ENCODE measurements at places on chromosomes 4 and X. TPM values are rescaled to one million over a fixed set of nuclear protein-coding genes. Genes with fewer than 3 reads are reported as not detected.

DNA sequence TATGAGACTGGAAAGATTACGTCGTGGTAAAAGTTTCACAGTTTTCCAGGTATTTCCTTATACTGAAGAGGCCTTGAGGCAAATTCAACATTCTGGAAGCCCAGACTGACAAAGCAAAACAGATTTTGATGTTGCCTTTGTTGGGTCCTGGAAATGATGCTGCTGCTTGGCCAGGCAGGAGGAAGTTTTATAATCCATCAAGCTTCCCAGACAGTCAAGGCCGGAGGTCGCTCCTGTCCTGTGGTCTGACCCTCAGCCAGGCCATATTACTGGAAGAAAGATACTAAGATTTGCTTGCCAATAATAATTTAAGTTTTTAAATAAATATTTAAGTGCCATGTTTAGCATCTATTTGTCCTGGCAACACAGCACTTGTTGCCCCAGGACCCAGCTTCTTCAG, 63.4 kb downstream of the TAPT1 start:
- DNase-seq, result no peak

- no peak for DNase-seq
These were observed 17.8 kb downstream of the TMPRSS11E start for GRCh38 chr4:68465058-68465457.

- peak; percentile 50 for DNase-seq
These were observed 161.7 kb downstream of the BTC start for GRCh38 chr4:74632634-74633033.

DNA sequence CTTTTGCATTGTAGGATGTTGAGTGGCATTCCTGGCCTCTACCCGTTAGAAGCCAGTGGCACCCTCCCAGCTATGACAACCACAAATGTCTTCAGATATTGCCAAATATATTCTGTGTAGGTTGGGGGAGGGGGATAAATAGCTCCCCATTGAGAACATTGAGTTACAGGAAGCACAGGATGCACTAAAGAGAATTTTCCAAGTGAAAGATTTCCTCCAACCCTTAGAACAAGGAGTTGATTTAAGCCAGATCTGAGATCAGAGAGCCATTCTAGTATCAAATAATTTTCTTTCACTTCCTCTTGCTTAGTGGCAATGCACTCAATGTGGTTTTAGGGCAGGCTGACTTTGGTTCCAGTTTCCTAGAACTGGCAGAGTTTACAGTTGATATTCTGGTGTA, 436.6 kb downstream of the C4orf33 start:
- no peak for DNase-seq

DNA sequence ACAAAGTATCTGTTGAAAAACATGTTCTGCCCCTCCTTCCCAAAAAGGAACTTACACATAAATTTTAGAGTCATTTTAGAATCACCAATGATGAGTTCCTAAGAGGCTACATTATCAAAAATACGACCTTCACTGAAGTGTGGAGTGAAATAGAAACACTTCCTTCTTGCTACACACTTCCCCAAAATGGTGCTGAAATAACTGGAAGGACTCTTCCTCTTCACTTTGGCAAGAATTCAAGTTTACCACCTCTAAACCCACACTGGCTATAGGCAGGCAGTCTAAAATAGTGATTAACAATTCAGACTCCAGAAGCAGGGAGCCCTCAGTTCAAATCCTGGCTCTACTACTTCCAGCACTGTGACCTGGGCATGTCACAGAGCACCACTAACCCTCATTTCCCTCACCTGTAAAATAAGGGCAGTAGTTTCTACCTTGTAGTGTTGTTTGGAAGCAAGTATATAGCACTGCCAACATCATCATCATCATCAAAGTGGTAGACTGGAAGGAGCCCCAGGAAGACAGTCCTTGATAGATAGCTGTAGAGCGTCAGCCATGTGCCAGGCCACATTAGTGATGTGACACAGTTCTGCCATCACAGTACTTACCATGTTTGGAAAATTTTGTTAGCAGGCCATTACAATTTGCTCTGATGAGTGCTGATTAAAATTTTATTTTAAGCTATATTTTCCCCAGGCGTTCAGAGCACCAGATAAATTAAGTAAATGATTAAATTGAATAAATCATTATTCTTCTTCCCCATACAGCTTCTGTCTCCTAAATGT, 103.3 kb downstream of the PARM1 start:
- no peak for DNase-seq

- DNase-seq, result peak; percentile 21
These were observed 29.2 kb downstream of the IGFBP7 start for GRCh38 chr4:57080781-57081650.

DNA sequence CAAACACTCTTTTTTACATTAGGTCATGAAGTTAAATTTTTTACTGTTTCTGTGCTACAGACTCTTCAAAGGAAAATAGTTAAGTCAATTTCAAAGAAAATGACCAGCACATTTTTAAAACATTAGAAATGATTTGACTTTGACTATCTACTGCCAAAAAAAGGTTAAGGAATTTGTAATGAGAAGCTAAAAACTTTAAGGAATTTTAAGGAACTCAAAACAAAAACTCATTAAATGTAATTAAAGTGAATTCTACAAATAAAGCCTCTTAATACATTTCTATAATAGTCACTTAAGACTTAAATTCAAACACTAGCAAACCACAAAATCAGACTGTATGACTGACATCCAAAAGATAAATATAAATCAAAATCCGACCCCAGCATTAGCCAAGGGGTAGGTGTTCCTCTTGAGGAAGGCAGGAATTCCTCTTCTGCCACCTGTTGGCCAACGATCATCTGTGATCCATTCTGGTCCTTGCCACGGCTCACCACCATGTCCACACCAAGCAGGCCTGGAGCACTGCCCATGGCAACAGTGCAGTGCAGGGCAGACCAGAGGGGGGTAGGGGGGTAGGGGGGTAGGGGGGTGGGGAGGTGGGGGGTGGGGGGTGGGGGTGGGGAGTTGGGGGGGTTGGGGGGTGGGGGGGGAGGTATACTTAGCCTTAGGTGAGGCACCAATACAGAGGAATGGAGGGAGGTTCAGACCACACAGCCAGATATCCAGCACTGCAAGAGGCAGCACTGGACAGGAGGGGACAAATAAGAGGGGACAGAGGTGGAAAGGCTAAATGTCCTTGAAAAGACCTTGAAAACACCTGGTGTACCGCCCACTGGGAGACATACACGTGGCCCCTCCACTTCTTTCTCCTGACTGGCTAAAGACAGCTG, 287.4 kb downstream of the CHIC1 start:
- peak; percentile 57 for DNase-seq

GRCh38 chr4:36043901-36044300, 200.4 kb downstream of the ARAP2 start:
- DNase-seq, result no peak

GRCh38 chr4:13705521-13706041, 78.1 kb upstream of the BOD1L1 start:
- peak; percentile 9 for DNase-seq

- DNase-seq, result no peak
These were observed 911.8 kb downstream of the CENPC start for GRCh38 chr4:66633477-66633876.

DNA sequence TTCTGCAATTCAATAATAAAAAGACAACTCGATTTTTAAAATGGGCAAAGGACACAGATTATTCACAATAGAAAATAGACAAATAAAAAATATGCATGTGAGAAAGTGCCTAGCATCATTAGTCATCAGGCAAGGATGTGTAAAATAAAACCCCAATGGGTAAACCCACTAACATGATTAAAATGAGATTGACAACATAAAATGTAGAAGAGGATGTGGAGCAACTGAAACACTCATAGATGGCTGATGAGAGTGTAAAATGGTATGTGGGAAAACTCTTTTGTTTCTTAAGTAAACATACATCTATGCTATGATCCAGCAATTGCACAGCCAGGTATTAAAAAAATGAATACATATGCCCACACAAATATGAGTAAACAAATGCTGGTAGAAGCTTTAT, 177.6 kb downstream of the IQCM start:
- DNase-seq, result peak; percentile 54

- no peak for DNase-seq
These were observed 1.6 kb downstream of the ANKRD50 start for GRCh38 chr4:124710911-124711310.

DNA sequence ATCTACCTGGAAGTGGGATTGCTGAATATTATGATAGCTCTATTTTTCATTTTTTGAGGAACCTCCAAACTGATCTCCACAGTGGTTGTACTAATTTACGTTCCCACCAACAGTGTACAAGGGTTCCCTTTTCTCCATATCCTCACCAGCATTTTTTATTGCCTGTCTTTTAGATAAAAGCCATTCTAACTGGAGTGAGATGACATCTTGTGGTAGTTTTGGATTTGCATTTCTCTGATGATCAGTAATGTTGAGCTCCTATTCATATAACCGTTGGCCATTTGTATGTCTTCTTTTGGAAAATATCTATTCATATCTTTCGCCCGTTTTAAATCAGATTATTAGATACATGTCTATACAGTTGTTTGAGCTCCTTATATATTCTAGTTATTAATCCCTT, 101.8 kb downstream of the RASGEF1B start:
- no peak for DNase-seq

- DNase-seq, result no peak
These were observed 45.4 kb upstream of the PAQR3 start for GRCh38 chr4:78984593-78984992.

DNA sequence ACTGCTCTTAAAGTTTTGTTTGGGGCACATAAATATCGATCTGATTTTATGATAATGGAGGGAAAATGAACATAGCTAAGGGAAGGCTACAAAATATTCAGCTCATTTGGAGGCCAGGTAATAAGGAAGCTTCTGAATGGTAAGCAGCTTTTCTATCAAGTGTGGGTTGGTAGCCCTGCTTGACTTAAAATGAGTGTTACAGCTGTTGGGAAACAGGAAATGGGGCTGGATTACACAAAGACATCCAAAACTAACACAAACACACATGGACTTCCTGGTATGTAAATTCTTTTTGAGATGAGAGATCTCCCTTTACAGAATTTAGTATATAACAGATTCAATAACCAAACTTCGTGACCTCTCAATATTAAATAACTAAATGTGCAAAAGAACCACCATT, 58.0 kb downstream of the FGF16 start:
- DNase-seq, result no peak

GRCh38 chr4:80219301-80220025, 22.2 kb downstream of the PRDM8 start:
- no peak for DNase-seq

- no peak for DNase-seq
These were observed 94.6 kb upstream of the FTHL17 start for GRCh38 chrX:31166416-31166815.

DNA sequence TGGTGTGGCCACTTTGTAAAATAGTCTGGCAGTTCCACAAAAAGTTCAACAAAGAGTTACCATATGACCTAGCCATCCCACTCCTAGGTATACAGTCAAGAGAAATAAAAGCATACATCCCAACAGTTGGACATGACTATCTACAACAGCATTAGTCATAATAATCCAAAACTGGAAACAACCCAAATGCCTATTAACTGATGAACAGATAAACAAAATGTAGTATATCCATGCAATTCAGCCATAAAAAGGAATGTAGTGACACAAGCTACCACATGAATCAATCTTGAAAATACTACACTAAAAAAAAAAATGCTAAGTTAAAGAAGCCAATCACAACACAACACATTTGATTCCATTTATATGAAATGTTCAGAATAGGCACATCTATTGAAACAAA, 16.1 kb downstream of the MED14 start:
- no peak for DNase-seq

GRCh38 chr4:15992167-15992485, 29.2 kb upstream of the FGFBP2 start:
- no peak for DNase-seq

DNA sequence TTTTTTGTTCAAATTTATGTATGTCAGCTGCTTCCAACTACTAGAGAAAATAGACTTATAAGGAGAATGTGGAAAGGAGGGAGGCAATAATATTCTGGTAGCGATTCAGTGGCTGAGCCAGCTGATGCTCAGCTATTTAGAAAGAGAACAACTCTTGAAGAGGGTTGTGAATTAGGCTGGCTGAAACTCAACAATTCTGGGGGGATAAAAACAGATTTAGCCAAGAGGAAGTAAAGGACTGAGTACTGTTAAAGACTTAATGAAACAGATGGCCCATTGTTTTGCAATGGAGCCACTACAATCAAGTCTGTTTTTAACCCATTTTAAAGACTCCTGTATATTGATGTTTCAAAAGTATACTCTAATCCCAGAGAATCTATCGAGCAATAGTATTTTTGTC, 1058.9 kb downstream of the C4orf33 start:
- no peak for DNase-seq

GRCh38 chr4:47010347-47010911, 17.0 kb upstream of the GABRA4 start:
- DNase-seq, result no peak

DNA sequence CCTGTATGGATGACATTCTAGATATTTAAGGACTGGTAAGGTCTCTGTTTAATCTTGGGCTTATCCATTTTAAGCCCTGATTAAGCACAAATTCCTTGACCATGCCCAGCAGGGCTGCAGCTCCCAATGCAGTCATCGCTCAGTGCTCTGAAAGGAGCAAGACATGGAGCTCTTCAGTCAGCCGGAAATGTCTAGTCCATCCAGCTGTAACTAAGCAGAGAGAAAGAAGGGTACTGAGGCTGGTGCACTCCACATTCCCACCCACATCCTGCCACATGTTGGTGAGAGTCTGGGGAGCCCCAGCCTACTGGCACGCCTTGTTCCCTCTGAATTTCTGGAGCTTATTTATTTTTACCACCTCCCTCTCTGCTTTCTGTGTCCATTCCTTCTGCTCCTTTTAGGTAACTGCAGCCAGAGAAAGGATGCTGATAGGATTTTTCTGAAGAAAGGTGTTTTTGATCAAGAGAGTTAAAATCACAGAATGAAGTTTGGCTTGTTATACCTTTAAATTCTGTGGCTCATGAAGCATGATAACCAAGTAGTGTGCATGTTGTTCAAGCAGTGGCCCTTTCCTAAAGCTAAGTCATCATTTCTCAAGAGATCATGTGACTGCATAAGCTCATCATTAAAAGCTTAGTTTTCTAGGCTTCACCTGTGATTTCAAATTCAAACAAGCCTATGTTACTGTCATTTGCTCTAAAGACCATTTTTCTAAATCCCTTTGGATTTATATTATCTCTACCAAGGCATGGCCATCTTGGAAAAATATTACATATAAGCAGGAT, 74.0 kb downstream of the GALNT7 start:
- DNase-seq, result no peak

The ASB12 gene
- not detected for total RNA-seq

The SPACA5 gene
- total RNA-seq, result not detected

The EPHA5 gene
- total RNA-seq, result 0.59 TPM

The GALNTL6 gene
- total RNA-seq, result under 0.01 TPM

The RAB39B gene
- 0.36 TPM for total RNA-seq

The PCYT1B gene
- total RNA-seq, result 1.1 TPM

The FDCSP gene
- not detected for total RNA-seq

The C4orf50 gene
- total RNA-seq, result not detected

The SPON2 gene
- 29.8 TPM for total RNA-seq

The UCHL1 gene
- 348 TPM for total RNA-seq

The SUPT20HL1 gene
- not detected for total RNA-seq
